ENCODE measurements at places on chromosomes 3 and 15.
A peak's percentile ranks its signal among the peaks of the same experiment; 100 is the strongest.

- peak; percentile 61 for DNase-seq
These were observed 21.0 kb downstream of the IFT122 start for GRCh38 chr3:129461022-129461421.

- DNase-seq, result no peak
These were observed 146.1 kb downstream of the AQP9 start for GRCh38 chr15:58284293-58284692.

DNA sequence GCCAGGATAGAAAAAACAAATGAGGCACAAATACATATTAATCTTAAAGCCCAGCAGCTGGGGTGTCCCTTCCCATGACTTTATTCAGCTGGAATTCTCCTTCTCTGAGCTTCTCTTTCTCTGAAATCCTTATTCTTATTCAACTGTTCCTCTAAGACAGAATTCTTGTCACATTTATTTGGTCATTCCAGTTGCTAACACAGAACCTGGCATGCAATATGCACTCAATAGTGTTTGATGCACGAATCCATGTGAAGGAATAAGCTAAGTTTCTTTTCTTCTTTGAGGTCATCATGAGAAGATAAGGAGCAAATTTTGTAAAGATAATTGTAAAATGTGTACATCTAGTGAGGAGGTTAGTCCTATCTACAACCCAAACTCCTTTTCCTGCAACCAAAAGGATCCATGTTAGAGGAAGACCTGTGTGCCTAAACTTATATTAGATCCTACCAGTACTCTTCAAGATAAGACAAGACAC lies 154.2 kb upstream of the KCNMB2 start:
- DNase-seq, result no peak

DNA sequence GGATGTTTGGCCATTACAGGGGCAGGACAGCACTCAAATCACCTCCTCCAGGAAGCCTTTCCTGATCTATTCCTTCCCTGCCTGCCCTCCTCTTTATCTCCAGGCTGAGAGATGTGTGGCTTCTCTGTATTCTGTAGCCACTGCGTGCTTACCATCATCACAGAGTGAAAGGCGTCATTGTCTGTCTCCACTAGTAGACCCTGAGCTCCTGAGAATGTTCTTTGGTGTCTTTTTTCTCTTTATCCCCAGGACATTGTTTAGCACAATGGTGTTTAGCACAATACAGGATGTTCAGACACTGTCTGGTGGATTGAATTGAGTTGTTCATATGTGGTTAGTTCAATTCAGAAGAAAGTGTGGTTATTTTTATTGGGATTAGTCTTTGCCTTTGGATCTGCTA lies 26.2 kb upstream of the LARS2 start:
- no peak for DNase-seq

- DNase-seq, result peak; percentile 76
These were observed 29.5 kb downstream of the CLEC3B start for GRCh38 chr3:45055411-45056143.

- DNase-seq, result no peak
These were observed 165.5 kb upstream of the CBLB start for GRCh38 chr3:106034313-106034712.

- DNase-seq, result no peak
These were observed 290.0 kb upstream of the CFAP20DC start for GRCh38 chr3:59339818-59340217.

GRCh38 chr3:193842029-193842798 lies 249.2 kb downstream of the OPA1 start:
- DNase-seq, result peak; percentile 83

Measured in hematopoietic multipotent progenitor cell treated with erythropoietin and hydrocortisone succinate and interleukin-3 and kit ligand, for 6 days (in vitro differentiated cells).